ENCODE measurements at places on chromosomes 16 and 17.
A peak's percentile ranks its signal among the peaks of the same experiment; 100 is the strongest.

GRCh38 chr16:65509172-65509571 lies 387.3 kb upstream of the CDH11 start:
- no peak overlapping the region for H3K27ac ChIP-seq
- no peaks in the 10 kb centered on the region for H3K27me3 ChIP-seq
- no peak overlapping the region for H3K4me3 ChIP-seq
- H3K4me1 ChIP-seq = no peaks in the 10 kb centered on the region
- no peaks in the 10 kb centered on the region for H3K36me3 ChIP-seq
- no peak for DNase-seq

GRCh38 chr17:36506831-36507230 lies 20.4 kb downstream of the ZNHIT3 start:
- H3K27me3 ChIP-seq = no peaks in the 10 kb centered on the region
- DNase-seq = no peak
- H3K27ac ChIP-seq = no peak overlapping the region
- H3K4me1 ChIP-seq = no peaks in the 10 kb centered on the region
- H3K36me3 ChIP-seq = peaks cover 49% of the 10 kb centered on the region

DNA sequence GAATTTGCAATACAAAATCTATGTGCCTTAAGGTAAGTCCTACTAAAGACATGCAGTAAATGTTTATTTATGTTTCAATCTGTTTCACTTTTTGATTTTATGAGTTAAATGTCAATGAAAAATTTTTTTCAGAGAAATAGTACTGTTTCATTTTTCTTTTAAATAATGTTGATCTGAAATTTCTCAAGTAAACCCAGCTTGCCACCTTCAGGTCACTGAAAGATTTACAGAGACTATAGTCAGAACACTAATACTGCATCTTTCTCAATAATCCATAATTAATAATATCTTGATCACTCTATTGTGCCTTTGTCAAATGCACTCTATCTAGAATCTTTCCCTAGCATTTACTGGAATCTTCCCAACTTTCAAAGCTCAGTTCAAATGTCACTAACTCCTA lies 6.5 kb upstream of the DHX40 start:
- no peaks in the 10 kb centered on the region for H3K36me3 ChIP-seq
- H3K27ac ChIP-seq = no peak overlapping the region
- H3K4me3 ChIP-seq = no peak overlapping the region
- peaks cover 9% of the 10 kb centered on the region for H3K27me3 ChIP-seq
- peaks cover 2% of the 10 kb centered on the region for H3K4me1 ChIP-seq
- no peak for DNase-seq

- H3K4me3 ChIP-seq = no peak overlapping the region
- DNase-seq = no peak
- no peaks in the 10 kb centered on the region for H3K27me3 ChIP-seq
- H3K36me3 ChIP-seq = peaks cover 13% of the 10 kb centered on the region
- H3K4me1 ChIP-seq = peaks cover 25% of the 10 kb centered on the region
- no peak overlapping the region for H3K27ac ChIP-seq
Observed at GRCh38 chr16:67509016-67509415, 19.6 kb upstream of the RIPOR1 start.

DNA sequence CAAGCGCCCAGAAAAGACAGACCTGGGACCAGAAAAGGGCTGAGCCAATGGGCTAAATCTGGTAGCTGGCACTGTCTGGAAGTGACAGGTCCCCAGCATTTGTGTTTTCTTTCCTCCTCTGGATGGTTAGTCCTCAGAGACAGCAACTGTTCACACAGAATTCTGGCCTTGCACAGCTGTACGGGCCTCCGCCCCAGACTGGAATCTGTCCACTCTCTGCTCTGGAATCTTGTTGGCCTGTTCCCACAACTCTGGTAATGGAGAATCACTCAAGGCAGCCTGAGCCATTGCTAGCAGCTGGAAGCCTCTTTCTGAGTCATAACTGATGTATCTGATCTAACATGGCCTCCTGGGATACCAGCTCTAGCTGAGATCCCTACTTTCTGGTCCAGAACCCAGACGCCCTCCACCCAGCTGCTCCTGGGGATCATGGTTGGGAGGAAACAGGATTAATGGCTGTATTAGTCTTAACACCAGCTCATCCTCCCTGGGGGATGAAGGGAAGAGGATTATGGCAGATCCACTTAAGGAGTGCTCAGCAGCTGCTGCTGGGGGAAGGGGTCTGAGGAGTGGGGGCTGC lies 9.1 kb downstream of the ZNF668 start:
- H3K4me3 ChIP-seq = peak overlapping the region; percentile 74
- no peak for DNase-seq
- H3K27ac ChIP-seq = peak overlapping the region; percentile 47
- H3K4me1 ChIP-seq = peaks cover 35% of the 10 kb centered on the region
- H3K36me3 ChIP-seq = peaks cover 42% of the 10 kb centered on the region

Measured in T-helper 2 cell treated with Interferon-gamma antibody and Interleukin-4, amounts not matched to agents 5 μg/mL and 100 μg/mL, for 36 hours (primary cell).